ENCODE measurements at places on chromosomes 6 and 20. TPM values are rescaled to one million over a fixed set of nuclear protein-coding genes. Genes with fewer than 3 reads are reported as not detected.

- DNase-seq: no peak
Measured at GRCh38 chr20:16025084-16025483, 548.2 kb downstream of the KIF16B start.

DNA sequence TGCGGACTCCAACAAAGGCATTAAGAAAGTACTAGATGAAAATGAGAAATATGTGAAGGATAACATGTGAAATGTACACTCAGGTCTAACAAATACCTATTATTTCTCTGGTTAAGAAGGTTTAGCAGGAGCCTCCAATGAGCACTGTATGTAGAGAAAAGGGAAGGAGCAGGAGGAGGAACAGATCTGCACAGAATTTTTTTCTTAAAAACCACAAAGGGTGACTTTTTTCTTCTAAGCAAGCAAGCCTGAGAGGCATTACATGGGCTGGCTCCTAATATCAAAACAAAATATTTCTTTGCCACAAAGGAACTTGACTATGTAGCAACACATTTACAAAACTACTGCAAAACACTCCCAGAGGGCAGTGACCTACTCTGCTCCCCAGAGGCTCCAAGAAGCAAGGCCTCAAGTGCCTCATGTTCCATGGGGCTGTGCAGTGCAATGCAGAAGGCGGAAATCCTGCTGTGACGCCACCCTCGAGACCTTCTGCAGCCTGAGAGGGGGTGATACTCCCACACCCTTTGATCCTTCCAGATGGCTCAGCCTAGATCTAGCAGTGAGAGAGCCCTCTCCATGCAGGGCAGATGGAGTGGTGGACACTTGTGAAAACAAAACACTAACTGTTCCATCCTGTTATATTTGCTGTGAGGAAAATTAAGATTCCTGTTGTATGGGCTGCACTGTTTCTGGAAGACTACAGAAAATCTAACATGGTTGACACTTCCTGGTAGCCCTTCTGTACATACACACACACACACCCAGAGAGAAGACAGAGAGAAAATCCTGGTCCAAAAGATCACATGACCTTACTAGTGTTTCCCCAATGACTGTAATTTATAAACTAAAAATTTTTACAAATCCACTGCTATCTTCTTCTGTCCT is 36.0 kb upstream of the SMIM29 start:
- no peak for DNase-seq

DNA sequence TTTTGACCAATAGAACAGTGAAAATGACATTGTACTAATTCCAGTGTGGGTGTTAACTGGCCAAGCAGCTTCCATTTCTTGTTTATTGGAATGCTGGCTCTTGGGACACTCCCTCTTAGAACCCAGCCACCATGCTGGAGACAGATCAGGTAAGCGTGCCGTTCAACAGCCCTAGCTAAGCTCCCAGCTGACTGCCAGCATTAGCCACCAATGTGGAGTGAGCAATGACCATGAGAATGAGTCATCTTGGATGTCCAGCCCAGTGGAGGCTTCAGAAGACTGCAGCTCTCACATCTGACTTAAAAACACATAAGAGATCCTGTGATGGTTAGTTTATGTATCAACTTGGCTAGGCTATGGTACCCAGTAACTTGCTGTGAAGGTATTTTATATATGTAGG is 3.0 kb upstream of the LINC00237 start:
- DNase-seq: no peak

- DNase-seq: no peak
Measured at GRCh38 chr6:17552861-17553260, 47.2 kb upstream of the FAM8A1 start.

GRCh38 chr20:17445543-17445942 is 85.6 kb downstream of the BFSP1 start:
- DNase-seq: no peak

DNA sequence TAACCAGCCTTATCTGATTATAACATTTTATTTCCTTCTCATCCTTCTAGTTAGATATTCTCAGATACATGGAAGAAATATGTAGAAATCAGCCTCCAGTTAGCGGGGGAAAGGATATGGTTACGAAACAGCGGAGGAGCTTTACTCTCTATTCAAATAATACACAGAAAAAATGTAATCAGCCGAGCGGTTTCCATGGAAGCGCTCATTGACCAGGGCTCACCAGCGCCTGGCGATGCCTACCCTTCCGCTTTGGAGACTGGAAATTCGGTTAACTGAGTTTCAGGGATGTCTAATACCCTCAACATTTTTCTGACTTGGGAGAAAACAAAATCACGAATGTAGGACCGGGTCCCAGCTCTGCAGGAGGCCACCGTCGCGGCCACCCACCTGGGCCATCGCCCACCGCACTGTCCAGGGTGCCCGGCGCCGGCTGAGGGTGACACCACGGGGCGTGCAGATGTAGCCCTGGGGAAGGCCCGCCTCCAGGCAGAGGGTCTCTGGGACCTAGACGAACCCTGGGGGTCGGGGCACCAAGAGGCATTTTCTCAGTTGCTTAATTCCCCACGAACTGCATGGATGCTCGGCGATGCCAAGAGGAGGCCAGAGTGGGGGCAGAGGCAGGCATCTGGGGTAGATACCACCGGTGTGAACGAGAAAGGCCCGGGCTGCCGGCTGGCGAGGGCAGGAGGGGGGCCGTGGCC is 1.7 kb downstream of the PRR18 start:
- no peak for DNase-seq

DNA sequence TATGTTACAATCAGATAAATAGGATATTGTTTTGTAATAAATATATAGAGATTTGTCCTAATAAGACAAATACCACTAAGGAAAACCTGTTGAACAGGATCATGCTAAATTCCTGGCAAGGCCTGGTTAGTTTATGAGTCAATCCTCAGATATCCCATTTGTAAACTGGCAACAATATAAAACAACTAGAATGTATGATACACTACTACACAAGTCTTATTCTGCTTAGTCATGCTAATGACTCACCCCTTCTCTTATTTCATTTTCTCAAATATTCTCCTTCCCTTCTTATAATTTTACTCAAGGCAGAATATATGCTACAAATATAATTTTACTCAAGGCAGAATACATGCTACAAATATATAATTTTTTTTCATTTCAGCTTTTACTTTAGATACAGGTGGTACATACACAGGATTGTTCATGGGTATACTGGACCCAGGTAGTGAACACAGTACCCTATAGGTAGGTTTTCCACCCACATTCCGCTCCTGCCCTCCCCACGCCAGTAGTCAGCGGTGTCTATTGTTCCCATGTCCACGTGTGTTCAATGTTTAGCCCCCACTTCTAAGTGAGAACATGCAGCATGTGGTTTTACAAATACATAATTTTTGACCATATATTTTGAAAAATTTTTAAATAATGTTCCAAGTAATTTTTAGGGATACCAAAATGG is 6.3 kb downstream of the OSER1 start:
- peak; percentile 95 for DNase-seq

- DNase-seq: peak; percentile 35
Measured at GRCh38 chr6:127554435-127555006, 22.5 kb upstream of the C6orf58 start.

DNA sequence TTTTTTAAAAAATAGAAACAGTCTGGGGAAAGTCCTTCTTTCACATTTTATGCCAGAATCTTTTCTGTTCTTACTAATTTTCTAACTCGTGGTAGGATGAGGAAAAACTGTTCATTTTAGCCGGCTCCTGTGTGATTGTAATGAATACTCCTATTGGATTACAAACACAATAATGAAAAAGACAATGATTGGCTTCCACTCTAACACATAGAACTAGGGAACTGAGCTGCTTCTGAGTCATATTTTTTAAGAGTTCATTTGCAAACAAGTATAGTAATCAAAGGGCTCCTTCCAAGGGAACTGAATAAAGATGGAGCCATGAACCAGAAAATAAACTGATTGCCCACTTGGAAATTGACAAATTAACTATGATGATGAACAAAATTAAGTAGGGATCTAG is 265.3 kb upstream of the TCF21 start:
- DNase-seq: no peak

GRCh38 chr6:111732390-111732789 is 126.7 kb upstream of the TRAF3IP2 start:
- DNase-seq: no peak

- no peak for DNase-seq
Measured at GRCh38 chr20:46811224-46812084, 83.2 kb upstream of the EYA2 start.

DNA sequence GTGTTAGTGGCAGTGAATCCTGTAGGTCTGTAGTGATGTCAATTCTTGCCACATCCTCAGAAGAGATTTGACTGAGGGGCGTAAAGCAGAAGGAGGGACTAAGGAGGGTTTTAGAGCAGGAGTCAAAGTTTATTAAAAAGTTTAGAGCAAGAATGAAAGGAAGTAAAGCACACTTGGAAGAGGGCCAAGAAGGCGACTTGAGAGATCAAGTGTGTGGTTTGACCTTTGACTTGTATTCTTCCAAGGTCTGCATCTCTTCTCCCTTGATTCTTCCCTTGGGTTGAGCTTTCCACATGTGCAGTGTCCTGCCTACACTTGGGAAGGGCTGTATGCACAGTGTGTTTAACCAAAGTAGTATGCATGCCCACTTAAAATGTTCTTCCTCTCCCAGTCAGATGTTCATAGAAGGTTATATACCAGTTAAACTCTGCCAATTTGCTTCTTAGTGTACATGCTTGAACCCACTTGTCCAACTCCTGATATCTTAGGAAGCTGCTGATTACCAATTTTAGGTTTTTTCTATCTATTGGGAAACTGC is 627.6 kb downstream of the MMUT start:
- peak; percentile 37 for DNase-seq

- DNase-seq: no peak
Measured at GRCh38 chr20:20411402-20411801, 43.5 kb downstream of the INSM1 start.

DNA sequence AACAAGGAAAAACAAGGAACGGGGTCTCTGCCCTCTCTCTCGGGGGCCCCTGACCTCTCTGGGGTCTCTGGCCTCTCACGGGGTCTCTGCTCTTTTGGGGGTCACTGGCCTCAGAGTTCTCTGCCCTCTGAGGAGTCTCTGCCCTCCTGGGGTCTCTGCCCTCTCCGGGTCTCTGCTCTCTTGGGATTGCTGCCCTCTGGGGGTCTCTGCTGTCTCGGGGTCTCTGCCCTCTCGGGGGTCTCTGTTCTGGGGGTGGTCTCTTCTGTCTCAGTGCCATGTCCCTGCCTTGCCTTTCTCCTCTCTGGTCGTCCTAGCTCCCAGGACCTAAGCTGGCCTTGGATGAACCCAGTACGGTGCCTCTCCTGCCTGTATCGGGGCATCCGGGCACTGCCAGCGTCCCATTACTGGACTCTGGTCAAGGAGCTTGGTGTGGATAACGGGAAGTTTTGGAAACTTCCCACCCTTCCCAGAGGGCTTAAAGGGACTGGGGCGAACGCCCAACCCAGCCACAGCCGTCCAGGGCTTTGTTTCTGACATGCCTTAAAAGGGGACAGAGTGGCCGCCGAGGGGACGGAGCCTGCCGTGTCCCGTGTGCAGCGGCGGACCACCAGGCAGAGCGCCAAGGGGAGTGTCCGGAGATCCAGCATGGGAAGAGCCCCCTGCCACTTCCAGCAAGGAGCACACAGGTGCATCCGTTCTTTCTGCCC is 24.7 kb upstream of the MRGBP start:
- DNase-seq: no peak

GRCh38 chr6:131936156-131936555 is 15.0 kb downstream of the CCN2 start:
- no peak for DNase-seq

- DNase-seq: no peak
Measured at GRCh38 chr6:26312096-26312463, 52.9 kb upstream of the BTN3A2 start.

DNA sequence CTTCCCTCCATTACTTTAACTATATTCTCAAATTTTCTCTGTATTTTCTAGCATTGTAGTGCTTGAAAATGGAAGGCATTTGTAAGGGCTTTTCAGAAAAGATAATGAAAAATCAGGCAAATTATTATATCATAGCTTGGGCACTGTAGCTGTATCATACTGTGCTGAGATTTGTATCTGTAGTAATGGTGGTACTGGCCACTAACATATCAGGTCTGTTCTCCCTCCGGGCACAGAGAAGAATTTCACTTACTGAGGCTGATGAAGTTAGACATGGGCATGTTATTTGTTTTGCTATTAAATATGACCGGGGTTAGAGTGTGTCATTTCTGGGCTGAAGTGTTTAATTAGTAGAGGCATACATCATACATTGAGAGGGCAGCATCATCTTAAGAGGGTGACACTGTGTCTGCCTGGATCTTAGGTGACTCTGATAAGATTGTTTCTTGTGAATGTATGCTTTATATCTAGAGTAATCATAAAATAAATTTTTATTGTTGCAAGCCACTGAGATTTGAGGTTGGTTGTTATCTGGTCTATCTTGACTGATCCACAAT is 1395.9 kb downstream of the EPHA7 start:
- DNase-seq: no peak

GRCh38 chr20:4813863-4814695 is 92.4 kb downstream of the PRND start:
- peak; percentile 21 for DNase-seq

DNA sequence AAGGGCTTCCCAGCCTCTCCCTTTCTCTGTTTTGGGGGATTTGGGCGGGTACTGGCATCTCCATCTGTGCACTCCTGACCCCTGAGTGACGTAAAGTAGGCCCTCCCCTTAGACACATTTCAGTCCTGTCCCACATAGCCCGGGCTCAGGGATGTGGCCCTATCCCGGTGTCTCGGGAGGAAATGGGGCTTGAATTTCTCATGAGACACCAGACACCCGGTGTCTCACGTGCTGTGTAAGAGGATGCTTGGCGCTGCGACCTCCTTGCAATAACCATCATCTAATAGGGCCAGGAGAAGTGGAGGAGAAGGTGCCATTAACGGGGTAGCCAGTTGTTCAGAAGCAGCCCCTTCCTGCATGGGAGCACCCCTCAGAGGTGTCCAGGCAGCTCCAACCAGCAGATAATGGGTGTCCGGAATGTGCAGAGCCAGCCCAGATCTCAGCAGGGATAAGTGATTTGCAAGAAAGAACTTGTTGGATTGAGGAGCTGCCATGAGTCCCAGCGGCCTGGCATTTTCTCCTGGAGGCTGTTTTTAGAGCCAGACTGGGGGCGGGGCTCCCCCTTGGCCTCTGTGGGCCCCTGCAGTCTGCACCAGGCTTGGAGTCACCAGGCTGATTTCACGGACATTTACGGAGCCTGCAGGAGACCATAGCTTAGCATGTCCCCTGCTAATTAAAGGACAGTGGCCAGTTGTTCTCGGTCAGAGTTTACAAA is 372.0 kb downstream of the PREX1 start:
- no peak for DNase-seq

GRCh38 chr6:151666526-151666925 is 141.0 kb upstream of the ESR1 start:
- DNase-seq: no peak

GRCh38 chr6:128491610-128492206 is 28.7 kb downstream of the PTPRK start:
- DNase-seq: peak; percentile 60

LPA gene
- total RNA-seq: not detected

TDRD6 gene
- total RNA-seq: not detected

APMAP gene
- 171 TPM for total RNA-seq

RPP40 gene
- 93.0 TPM for total RNA-seq

SNX5 gene
- total RNA-seq: 110 TPM

LY6G6F gene
- not detected for total RNA-seq

RPP21 gene
- total RNA-seq: 48.7 TPM

EDN3 gene
- total RNA-seq: not detected

RIPPLY2 gene
- total RNA-seq: not detected

TOX2 gene
- total RNA-seq: 1.2 TPM

DEFB112 gene
- not detected for total RNA-seq

MOCS1 gene
- 4.4 TPM for total RNA-seq

TAPBP gene
- 61.6 TPM for total RNA-seq
